ENCODE measurements at places on chromosomes 2 and 18.

- no peak for DNase-seq
Observed at GRCh38 chr2:7119132-7119835, 202.1 kb downstream of the RNF144A start.

DNA sequence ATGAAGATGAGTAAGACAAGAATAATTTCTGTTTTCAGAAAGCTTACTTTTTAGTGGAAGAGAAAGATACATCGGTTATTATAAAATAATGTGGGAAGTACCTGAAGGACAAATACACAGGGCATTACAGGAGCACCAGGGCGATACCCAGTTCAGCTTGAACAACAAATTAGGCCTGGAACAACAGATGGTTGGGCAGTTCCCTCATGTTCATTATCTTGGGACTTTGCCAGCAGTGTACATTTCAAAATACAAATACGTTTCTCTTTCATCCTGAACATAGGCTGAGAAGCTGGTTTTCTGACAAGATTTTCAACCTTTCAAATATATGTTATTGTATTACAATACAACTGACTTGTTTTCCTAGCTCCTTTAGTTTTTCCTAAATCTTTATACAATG is 79.6 kb downstream of the TGIF1 start:
- DNase-seq, result no peak

DNA sequence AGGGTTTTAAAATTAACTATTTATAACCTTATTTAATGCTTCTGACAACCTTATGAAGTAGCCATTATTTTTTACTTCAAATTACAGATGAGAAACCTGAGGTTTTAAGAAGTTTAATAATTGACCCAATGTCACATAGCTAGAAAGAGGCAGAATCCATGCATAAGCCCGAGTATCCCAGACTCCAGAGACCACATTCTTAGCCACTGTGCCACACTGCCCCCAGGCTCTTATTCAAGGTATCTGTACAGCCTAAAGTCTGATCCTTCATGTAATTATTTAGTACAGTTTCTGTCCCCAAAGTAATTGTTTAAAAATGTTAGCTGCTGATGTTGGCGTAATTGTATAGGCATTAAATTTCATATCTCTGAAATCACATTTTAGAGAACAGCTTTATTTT is 124.7 kb upstream of the LRRTM1 start:
- DNase-seq, result no peak

- DNase-seq, result no peak
Observed at GRCh38 chr2:96404446-96405373, 69.1 kb downstream of the NCAPH start.

DNA sequence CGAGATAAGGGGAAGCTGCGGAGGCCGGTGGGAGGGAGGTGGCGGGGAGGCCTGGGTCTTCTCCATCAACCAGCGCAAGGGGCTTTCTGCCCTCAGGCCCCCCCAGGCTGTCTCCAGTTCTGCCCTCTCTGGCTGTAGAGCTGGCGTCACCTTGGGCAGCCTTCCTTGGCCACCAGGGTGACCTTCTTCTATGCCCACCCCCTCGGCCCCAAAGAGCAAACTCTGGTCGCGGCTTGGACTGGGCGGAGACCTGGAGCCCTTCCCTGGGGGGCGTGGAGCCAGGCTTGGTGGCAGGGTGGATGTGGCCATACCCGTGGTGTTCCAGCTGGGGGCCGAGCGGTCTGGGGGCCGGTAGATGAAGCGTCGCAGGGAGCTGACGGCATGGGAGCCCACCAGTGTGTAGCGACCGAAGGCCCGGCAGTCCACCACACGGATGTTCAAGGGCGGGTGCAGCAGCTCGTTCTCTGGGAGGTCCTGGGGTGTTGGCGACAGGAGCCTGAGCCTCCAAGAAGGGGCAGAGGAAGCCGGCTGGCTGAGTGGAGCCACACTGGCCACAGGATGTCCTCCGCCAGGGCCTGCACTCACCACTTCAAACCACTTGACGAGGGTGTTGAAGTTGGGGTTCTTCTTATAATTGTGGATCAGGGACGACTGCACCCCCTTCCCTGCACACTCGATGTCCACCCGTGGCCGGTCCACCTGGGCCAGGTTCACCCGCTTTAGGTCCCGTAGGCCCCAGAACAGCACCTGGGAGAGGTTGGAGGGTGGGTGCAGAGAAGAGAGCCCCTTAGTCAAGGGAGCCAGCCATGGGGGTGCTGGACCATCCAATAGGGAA is 4.9 kb downstream of the OTOF start:
- no peak for DNase-seq

DNA sequence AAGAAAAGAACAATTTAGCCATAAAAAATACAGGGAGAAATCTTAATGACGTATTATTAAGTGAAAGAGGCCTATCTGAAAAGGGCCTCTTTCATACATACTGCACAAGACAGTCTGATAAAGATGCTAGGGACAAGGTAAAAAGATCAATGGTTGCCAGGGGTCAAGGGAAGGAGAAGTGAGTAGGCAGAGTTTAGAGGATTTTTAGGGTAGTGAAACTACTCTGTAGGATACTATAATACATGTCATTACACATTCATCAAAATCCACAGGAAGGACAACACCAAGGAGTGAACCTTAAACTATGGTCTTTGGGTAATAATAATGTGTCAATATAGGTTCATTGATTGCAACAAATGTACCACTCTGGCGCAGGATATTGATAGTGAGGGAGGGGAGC is 289.3 kb downstream of the FSIP2 start:
- DNase-seq, result no peak

- DNase-seq, result no peak
Observed at GRCh38 chr18:57060814-57061213, 86.1 kb upstream of the BOD1L2 start.

DNA sequence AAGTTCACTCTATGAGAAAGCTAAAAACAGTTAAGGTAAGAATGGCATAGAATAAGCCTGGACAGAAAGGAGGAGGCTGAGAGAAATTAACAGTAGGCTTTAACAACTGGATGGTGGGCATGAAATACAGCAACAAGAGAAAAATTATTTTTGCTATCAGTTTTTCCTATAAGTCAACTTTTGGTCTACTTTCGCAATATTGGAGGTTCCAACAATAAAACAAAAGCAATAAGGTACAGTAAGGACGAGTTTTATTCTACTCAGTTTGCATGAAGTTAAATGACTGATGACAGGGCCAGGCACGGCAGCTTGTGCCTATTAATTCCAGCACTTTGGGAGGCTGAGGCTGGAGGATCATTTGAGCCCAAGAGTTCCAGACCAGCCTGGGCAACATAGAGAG is 17.3 kb downstream of the RAB1A start:
- no peak for DNase-seq

DNA sequence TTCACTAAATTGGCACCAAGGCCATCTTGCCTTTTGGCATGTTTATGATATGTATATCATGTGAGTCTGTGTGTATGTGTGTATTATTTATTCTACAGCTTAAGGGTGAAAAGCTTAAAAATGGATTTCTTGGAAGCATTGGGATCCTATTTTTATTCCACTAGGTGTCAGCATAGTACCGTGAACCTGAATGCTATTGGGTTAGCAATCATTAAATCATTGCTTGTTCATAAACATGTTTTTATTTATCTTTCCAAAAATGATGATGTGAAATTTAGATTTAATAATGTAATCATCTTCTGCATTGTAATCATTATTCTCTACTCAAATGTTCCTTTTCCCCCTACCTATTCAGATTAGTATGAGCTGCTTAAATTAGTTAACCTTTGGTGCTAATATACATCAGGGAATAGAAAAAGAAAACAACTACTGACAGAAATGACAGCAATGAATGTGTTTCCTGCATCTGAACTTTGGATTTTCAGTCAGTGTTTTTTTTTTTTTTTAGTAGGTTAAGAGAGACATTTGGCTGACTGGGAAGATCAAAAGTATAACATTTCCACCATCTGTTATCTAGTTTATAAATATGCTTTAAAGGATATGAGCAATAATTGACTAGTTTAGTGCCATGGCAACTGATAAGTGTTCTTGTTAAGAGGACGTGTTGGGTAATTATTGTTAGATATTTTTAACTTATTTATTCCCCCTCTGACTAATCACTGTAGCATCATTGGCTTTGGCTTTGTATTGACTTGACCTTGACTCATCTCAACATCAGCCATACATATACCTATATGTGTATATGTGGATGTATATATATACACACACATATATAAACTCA is 14.1 kb upstream of the ZSWIM2 start:
- DNase-seq, result no peak

GRCh38 chr2:47437287-47437686 is 34.3 kb downstream of the MSH2 start:
- DNase-seq, result no peak

- DNase-seq, result no peak
Observed at GRCh38 chr18:63374540-63374939, 7.5 kb upstream of the KDSR start.

- DNase-seq, result peak; percentile 34
Observed at GRCh38 chr2:647691-648231, 29.4 kb downstream of the TMEM18 start.

GRCh38 chr18:28114472-28114871 is 62.5 kb downstream of the CDH2 start:
- DNase-seq, result no peak

- no peak for DNase-seq
Observed at GRCh38 chr18:59271606-59272220, 1.5 kb downstream of the RAX start.

- DNase-seq, result no peak
Observed at GRCh38 chr2:109635426-109636304, 21.5 kb downstream of the SOWAHC start.

GRCh38 chr2:207474863-207475485 is 54.8 kb upstream of the CREB1 start:
- no peak for DNase-seq

- no peak for DNase-seq
Observed at GRCh38 chr2:71566372-71566771, 113.0 kb downstream of the DYSF start.

DNA sequence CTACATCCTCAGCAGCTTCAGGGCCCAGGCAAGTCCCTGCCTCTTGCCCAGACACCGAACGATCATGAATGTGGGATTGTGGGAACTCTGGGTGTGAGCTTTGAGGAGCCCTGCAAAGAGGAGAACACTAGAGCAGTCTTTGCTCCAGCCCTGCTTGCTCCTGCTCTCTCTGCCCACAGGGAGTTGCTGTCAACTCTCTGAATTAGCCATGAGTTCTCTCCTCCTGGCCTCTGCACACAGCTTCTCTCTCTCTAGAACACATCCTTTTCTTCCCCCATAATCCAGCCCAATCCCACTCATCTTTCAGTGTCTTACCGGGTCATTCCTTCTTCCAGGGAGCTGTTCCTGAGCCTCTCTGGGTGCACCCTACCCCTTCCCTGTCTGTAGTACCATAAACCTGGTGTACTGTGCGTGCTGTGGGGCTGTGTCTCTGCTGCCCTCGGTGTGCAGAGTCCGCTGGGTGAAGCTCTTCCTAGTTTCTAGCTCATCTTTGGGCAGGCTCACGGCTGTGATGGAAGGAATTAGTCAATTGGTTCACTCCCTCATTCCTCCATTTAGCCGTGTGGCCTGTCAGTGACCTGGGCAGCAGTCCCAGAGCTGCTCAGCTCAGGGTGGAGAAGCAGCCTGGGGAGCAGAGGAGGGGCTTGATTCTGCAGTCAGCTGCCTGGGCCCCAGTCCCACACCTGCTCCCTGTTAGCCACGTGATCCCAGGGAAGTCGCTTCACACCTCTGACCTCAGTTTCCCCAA is 132.9 kb upstream of the HDAC4 start:
- DNase-seq, result no peak

- DNase-seq, result no peak
Observed at GRCh38 chr2:85682378-85682777, 11.8 kb upstream of the GNLY start.

GRCh38 chr2:147469471-147469870 is 375.4 kb upstream of the ACVR2A start:
- no peak for DNase-seq

GRCh38 chr2:61910603-61911002 is 5.1 kb downstream of the COMMD1 start:
- DNase-seq, result no peak

DNA sequence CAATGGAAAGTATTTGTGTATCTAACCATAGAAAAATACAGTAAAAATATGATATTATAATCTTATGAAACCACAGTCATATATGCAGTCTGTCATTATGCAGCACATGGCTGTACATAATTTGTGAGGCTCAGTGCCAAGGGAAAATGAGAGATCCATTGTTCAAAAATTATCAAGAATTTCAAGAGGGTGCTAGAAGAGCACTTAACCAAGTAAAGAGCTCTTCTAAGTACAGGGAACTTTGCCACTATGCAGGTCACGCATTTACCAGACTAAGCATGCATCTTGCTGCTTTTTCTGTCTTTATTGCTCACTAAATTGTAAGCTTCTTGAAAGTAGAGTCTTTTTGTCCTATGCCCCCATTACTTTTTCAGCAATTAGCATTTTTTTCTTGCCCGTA is 438.0 kb downstream of the LRP1B start:
- DNase-seq, result no peak

DNA sequence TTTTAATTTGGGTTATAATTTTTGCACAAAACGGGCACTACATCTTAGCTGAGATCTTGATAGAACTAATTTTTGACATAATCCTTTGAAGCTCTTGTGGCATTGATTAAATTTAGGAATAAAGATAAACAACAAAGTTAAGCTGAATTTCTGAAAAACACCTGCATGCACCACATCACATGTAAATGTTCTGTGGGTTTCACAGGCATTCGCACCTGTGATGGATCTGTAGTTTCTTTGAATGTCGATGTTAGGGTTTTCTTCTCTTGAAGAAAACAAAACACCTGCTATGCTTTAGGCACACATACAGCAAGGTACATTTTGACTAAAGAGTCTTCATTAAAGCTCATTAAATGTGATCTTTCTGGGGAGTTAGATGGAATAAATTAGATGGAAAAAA is 60.3 kb downstream of the RPIA start:
- no peak for DNase-seq

DNA sequence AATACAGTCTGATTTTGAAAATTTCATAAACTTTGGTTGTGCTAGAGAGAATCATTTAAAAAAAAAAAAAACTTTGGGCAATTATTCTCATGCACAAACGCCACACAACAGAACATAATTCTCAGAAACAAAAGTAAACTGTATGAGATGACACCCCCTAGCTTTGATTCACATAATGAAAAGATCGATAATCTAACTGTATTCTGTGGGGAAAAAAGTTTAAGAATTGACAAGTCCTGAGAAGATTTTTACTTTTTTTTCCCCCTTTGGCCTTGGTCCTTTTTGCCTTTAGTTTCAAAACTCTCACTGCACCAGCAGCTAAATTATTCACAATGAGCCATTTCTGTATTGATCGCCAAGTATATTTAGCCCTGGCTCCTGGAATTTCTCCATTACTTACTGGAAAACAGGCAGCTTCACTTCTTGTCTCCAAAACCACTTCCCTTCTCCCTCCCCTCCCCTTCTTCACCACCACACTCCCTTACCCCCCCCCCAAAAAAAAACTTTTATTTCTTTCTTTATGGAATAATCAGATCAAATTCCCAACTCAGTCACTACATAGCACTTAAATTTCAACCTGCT is 2.0 kb downstream of the IKZF2 start:
- no peak for DNase-seq

GRCh38 chr2:24930768-24931167 is 10.7 kb upstream of the ADCY3 start:
- no peak for DNase-seq

DNA sequence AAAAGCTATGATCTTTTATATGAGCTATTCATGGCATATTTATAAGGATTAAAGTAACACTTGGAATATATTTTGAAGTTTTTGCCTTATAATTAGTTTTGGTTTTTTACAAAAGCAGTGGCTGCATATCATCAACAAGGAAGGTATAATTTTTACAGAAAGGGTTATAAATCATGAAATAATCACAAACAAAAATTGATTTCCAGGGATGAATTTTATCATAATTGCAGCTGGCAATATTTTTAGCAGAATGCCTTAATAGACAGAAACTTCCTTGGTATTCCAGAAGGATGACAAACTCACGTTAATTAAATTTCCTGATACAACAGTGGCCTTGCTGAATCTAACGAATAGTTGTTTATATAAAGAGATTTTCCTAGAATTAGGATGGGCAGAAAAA is 260.5 kb upstream of the SLC39A10 start:
- DNase-seq, result no peak
